ENCODE measurements at places on chromosomes 1 and 21. TPM values are rescaled to one million over a fixed set of nuclear protein-coding genes. Genes with fewer than 3 reads are reported as not detected.

Gene RNF187
- total RNA-seq = 81.3 TPM

Gene USP33
- total RNA-seq = 30.8 TPM

Gene INSRR
- total RNA-seq = not detected

Gene CFAP45
- total RNA-seq = 0.53 TPM

Gene NKAIN1
- total RNA-seq = not detected

GRCh38 chr1:75789988-75790387 lies 3.9 kb downstream of the RABGGTB start:
- no peak for DNase-seq

GRCh38 chr1:226901421-226901820 lies 31.0 kb downstream of the PSEN2 start:
- no peak for DNase-seq

DNA sequence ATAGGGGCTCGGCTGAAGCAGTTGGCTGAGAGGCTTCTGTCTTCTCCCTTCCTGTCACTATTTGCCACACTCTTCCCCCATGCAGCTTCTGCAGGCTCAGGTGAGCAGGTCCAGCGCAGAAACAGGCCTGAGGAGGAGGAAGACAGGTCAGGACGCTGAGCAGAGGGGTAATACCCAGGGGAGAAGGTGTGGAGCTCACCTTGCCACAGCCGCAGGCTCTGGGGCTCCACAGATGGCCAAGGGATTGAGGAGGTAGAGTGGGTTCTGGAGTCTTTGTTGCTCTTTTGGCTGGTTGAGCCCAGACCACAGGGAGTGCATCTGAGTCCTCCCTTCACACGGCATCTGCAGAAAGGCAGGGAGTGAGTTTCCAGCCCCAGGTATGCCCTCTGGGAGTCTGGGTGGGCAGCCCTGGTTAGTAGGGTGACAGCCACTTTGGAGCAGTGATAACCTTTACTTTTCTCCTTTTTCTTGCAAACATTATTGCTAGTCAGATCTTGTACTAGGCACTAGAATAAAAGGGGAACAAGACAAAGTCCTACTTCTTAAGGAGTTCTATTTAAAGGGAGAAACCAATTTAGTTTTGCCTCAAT lies 9.7 kb downstream of the EIF3I start:
- no peak for DNase-seq

- DNase-seq = peak; percentile 67
These were observed 18.1 kb downstream of the GPR157 start for GRCh38 chr1:9110669-9111356.

- no peak for DNase-seq
These were observed 1.6 kb downstream of the CCDC163 start for GRCh38 chr1:45498279-45498678.

DNA sequence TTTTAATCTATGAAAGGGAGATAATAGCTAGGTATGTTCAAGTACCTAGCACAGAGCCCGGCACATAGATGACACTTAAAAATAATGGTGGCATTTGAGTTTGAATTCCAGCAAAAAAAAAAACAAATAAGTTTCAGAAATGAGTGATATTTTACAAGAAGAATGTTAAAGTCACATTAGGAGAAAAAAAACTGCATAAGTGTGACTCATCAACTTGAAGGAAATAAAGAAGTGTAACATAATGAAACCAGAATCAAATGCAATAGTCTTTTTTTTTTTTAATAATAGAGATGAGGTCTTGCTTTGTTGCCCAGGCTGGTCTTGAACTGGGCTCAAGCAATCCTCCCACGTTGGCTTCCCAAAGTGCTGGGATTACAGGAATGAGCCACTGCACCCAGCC lies 17.1 kb downstream of the DNASE2B start:
- DNase-seq = no peak

GRCh38 chr1:92804721-92805201 lies 19.9 kb upstream of the EVI5 start:
- DNase-seq = peak; percentile 93

- DNase-seq = no peak
These were observed 42.8 kb downstream of the MYSM1 start for GRCh38 chr1:58657082-58657481.

GRCh38 chr1:115398745-115399144 lies 60.7 kb upstream of the NGF start:
- DNase-seq = no peak

GRCh38 chr1:67630438-67631045 lies 54.5 kb upstream of the GADD45A start:
- DNase-seq = no peak

GRCh38 chr1:221234791-221235190 lies 355.5 kb downstream of the HLX start:
- DNase-seq = no peak

DNA sequence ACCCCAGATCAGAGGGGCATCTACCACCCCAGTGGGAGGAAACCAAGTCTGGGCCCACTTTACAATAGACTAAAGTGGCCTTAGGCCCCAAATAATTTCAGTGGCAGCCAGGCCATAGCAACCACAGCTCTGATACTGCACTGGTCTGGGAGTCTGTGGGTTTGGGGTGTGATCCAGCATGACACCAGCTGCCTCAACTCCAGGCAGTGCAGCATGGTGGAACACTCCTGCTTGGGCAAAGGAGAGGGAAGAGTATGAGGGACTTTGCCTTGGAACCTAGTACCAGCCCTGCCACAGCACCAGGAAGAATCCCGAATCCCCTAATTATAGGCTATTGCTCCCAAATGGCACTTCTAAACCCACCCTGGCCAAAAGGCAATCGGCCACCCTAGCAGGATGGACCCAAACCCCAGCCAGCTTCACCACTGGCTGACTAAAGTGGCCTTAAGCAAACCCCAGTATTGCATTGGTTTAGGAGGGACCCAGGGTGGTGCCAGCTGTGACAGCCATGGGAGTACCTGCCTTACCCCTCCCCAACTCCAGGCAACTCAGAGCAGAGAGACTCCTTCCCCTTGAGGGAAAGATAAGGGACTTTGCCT lies 47.1 kb downstream of the PACC1 start:
- DNase-seq = no peak

GRCh38 chr1:66944330-66945274 lies 19.8 kb downstream of the MIER1 start:
- no peak for DNase-seq

DNA sequence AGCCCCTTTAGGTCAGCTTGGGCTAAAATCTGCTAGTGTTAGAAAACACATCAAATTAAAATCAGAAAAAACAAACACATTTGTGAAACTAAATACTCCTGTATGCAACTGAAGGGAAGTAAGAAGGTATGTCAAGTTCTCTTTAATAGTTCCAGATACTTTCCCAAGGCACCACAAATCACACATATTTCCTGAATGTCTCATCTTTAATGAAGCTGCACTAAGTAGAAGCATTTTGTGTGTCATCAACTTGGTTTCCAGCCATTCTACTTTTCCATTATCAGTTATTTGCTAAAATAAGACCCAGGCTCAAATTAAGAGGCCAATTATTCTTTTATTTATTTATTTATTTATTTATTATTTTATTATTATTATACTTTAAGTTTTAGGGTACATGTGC lies 34.7 kb downstream of the CRB1 start:
- no peak for DNase-seq

GRCh38 chr1:116265931-116266863 lies 106.8 kb upstream of the ATP1A1 start:
- DNase-seq = no peak

- DNase-seq = no peak
These were observed 7.1 kb upstream of the PALMD start for GRCh38 chr1:99638853-99639252.

DNA sequence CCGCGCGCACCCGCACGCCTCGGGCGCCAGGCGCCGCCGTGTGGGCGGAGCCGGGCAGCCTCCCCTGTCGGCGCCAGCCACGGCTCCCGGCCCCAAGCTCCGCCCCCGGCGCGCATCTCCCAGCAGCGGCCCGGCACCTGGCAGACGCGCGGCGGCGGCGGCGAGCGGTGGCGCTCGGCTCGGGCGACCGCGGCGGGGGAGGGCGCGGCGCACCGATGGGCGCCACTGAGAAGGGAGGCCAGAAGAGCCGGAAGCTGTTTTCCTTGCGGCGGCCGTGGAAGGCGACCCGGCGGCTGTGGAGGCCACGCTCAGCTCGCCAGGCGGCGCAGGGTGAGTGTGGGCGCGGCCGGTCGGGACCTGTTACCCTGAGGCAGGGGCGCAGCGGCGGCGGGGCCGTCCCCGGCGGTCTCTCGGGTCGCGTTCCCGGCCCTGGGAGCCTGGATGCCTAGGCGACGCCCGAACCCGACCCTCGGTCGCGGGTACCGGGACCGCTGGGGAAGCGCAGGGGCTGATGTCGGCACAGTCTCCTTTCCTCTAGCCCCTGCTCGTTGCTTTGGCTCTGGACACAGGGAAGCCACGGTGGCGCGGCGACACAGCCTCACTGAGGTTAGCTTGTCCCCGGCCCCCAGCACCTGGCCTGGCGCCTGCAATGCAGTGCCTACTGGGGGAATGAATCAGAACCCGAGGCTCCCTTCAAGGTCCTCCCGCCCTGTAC lies 54.9 kb upstream of the DNAJC6 start:
- no peak for DNase-seq
